ENCODE measurements at places on chromosomes 2 and 18.

DNA sequence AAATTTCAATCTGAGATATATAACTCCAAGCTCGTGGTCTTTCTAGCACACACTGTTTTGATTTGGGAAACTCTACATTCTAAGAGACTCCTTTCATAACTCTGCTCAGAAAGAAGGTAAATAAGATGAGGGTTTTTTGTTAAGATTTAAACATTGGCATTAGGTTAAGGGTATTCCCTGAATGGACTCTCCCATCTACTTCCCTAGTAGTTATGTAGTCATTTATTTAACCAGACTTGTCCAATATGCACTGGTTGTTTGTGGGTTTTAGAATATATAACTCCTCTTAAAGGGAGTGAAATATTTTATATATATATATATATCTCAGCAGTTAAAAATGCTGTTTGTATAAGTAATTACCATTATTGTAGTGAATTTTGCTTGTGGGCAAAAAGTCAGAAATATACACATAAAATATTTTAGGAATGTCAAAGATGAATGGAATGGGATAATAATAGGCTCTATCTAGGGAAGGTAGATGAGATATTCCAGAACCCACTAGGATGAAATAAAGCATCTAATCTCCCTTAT, 61.5 kb upstream of the WDR75 start:
- DNase-seq: no peak

DNA sequence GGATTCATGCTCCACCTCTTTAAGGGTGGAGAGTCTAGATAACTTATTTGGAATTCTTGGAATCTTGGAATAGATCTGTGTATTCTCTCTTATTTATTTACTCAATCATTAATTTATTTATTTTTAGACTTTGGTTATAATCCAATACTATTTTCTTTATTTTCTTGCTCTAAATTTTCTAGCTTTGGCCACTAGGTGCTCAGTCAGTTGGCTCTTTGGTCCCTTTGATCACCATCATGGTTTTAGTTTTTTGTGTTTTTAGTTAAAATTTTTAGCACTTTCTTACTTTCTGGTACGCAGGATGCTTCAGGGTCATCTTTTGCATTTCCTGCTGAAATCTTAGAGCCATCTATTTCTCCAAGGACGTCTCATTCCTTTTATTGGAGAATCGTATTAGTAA, 5.2 kb upstream of the PLEK start:
- no peak for DNase-seq

DNA sequence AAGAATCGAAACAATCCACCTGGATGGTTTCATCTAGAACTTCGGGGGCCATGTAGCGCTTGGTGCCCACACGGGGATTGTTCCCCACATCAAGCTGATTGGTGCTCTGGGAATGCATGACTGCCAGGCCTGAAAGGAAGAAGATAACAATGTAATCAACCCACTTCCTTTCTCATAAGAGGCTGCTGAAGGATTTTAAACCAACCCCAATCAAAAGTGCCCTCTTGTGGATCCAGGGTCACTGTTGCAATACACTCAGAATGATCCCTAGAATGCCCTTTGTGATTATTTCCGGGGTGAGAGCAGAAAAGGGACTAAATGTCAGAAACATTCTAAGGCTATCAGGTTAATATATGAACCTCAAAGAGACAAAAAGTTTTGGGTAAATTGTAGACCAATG, 115.2 kb downstream of the ACVR1 start:
- no peak for DNase-seq

DNA sequence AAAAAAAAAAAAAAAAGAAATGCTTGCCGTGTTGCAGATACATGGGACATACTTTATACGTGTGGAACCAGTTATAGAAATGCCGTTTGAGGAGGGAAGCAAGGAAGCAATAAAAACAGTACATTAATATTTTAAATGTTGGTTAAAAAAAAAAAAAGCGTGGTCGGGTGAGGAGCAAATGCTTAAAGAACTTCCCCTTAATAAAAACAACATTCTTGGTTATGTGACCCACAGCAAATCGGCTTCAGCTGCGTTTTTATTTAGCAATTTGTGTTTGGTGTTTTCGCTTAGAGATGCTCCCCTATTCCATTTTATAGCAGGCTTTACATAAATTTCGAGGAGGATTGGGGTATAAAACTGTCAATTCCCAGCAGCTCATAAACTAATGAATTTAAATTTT, 223.6 kb downstream of the LRRTM1 start:
- DNase-seq: no peak

GRCh38 chr18:58180738-58181353, 136.8 kb downstream of the NEDD4L start:
- peak; percentile 66 for DNase-seq

Measured in NCI-H524 (cell line).